ENCODE measurements at places on chromosomes 7 and 10.

DNA sequence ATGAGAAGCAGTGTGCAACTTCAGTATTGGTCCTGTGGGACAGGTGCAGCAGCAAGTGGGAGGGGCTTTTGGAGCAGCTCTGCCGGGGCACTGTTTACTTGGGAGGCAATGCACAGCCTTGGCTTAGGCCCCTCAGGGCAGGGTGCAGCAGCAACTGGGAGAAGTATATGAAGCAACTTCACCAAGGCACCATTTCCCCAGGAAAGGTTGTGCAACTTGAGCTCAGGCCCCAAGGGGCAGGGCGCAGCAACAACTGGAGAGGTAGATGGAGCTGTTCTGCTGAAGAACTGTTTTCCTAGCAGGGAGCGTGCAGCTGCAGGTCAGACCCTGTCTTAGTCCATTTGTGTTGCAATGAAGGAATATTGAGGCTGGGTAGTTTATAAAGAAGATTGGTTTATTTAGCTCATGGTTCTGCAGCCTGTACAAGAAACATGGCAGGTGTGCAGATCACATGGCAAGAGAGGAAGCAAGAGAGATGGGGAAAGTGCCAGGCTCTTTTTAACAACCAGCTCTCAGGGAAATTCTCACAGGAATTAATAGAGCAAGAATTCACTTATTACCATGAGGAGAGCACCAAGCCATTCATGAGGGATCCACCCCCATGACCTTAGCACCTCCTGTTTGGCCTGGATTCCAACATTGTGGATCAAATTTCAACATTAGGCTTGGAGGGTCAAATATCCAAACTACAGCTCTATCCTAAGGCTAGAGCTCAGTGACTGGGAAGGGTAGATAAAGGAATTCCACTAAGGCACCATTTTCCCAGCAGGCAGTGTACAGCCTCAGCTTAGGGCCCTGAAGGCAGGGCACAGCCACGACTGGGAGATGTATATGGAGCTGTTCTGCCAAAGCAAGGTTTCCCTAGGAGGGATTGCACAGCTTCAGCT is 10.9 kb downstream of the GPR141 start:
- DNase-seq, result no peak

GRCh38 chr7:26451997-26452396 is 160.3 kb downstream of the SNX10 start:
- DNase-seq, result no peak

- no peak for DNase-seq
Observed at GRCh38 chr7:92763636-92764423, 72.5 kb downstream of the CDK6 start.

DNA sequence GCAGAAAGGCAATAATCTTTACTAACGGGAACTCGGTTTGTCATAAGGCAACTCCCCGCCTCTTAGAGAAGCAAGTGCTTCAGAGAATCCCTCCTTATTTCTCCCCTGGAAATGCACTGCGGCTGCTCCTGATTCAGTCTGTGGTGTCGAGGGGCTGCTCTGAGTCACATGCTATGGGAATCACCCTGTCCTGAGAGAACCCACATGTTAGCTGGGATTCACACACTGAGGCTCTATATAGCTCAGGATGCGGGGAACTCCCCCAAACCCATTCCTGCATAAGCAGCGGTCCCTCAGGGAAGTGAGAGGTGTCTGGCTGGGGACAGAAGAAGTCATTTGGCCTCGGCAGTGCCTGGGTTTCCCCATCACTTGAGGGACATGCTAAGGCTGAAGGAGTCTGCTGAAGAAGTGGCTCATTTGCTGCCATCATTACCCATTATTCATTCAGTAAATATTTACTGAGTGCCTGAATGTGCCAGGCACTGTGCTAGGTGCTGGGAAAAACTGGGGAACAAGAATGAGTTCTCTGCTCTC is 87.5 kb downstream of the ATXN7L1 start:
- DNase-seq, result no peak

- no peak for DNase-seq
Observed at GRCh38 chr7:156474241-156474743, 166.3 kb upstream of the RNF32 start.

- DNase-seq, result no peak
Observed at GRCh38 chr10:132199268-132199853, 12.6 kb downstream of the DPYSL4 start.

GRCh38 chr7:157521061-157521731 is 184.4 kb downstream of the DNAJB6 start:
- no peak for DNase-seq

- peak; percentile 28 for DNase-seq
Observed at GRCh38 chr7:16933296-16934279, 51.8 kb upstream of the AGR3 start.

GRCh38 chr10:118028619-118029018 is 18.1 kb downstream of the RAB11FIP2 start:
- no peak for DNase-seq

GRCh38 chr7:47423196-47423595 is 158.7 kb downstream of the TNS3 start:
- DNase-seq, result no peak

- DNase-seq, result no peak
Observed at GRCh38 chr7:95104739-95105138, 197.3 kb downstream of the PPP1R9A start.

GRCh38 chr10:92239600-92240288 is 51.1 kb downstream of the CPEB3 start:
- peak; percentile 35 for DNase-seq

- no peak for DNase-seq
Observed at GRCh38 chr7:151687523-151688235, 168.0 kb upstream of the RHEB start.

DNA sequence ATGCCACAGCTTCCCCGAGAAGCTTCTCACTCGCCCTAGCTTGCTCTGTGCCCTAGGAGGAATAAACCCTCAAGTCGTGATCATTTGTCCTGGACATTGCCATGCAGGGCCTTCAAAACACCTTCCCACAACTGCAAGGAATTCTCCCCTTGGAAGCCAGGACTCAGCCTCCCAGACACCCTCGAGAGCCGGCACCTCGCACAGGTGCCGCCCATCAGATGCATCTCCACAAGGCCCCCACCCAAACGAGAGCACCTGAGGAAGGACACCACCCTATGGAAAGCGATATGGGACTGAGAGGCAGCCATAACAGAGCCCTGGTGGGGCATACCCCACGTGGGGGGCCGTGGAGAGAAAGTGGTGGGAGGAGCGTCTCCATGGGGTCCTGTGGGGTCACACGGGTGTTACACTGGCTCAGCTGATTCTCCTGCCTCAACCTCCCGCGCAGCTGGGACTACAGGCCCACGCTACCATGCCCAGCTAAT is 77.6 kb upstream of the FOXK1 start:
- DNase-seq, result no peak

GRCh38 chr10:49187950-49188761 is at the start of gene TMEM273:
TMEM273 (minus strand) TSS chr10:49188391; CDS start chr10:49188336, 55 bp downstream.
- peak; percentile 64 for DNase-seq

DNA sequence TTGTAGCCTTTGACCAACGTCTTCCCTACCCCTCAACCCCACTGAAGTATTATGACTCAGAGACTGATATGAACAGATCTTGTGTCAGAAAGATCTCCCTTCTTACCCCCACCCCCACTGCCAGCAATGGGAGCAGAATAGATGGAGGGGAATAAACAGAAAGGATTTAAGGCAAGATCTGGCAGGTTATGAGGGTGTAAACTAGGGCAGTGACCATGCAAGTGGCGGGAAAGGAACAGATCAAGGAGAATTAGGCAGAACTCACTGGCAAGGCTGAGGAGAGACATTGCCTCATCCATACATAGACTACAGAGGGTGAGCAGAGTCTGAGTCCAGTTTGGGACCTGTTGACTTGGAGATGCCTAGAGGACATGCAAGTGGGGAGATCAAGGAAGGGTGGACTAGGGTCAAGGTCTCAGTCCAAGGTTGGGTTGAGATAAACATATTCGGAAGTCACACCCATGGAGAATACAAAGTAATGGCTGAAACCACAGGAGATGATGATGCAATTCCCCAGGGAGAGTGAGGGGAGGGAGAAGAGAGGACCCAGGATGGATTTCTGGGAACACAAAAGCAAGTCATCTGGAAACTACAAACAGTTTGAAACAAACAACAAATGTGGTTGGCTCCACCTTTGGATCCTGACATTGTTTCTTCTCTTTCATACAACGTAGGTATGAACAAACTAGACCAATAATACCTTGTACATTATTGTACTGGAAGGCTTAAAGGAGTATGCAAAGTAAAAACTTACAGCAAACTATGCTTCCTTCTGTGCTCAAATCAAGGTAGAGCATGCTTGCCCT is 44.9 kb upstream of the IL6 start:
- DNase-seq, result no peak

DNA sequence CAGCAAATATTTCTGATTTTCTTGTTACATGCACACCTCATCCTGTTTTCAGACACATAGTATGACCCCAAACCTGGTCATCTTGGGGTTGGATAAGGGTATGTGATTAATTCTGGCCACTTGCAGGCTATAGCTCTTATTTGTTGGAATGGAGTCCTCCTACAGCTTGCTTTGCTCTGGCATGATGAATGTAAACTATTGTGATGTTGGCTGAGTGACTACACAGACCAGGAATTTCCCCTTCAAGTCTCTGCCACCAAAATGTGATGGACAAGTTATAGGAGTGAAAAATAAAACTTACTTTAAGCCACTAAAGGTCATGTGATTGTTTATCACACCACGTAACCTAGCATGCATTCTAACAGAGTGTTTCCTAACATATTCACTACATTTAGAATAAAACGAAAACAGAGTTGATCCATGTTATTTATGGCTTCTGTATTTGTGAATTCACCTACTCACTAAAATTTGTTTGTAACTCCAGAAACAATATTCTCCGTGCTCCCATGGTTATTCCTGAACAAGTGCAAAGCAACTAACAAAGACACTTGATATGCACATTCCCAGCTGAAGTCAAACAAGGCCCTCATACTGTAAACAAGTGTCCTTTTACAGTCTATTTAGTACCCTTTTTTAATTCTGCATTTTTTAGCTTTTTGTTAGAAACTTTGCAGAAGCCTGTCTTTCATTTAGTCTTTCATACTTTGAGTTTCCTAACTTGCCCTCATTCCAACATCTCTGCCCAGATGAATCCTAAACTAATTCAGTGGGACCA is 599.2 kb upstream of the PCDH15 start:
- no peak for DNase-seq

DNA sequence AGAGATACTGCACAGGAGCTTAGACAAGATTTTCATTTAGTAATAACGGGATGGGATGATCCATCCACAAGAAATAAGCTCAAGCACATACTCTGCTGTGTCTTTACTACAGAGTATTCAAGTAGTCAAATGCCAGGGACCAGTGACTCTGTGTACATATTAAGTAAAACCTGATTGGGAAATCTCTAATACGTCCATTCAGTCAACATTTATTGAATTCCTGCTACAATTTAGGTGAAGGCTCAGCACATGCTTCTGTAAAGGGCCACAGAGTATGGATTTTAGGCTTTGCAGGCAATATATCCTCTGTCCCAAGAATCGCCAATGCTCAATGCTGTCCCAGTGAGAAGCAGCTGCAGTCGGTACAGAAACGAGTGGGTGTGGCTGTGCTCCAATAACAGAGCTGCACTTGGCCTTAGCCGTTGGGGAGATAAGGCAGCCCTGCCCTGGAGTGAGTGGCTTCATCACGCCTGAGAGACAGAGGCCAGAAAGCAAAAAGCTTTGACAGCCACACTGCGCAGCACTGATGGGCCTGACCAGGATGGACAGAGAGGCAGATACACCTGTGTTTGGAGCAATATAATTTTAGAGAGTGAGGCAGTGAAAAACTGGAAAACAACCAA is 186.8 kb downstream of the PARD3 start:
- DNase-seq, result no peak

GRCh38 chr10:1653321-1653720 is 84.0 kb downstream of the ADARB2 start:
- no peak for DNase-seq

GRCh38 chr10:6755781-6756460 is 175.8 kb upstream of the PRKCQ start:
- DNase-seq, result no peak

- DNase-seq, result peak; percentile 80
Observed at GRCh38 chr7:122143751-122144711, at the start of gene AASS. AASS (minus strand) TSS chr7:122144249; CDS start chr7:122133726, 10,523 bp downstream.

- no peak for DNase-seq
Observed at GRCh38 chr10:69360485-69361302, 56.0 kb downstream of the TACR2 start.

DNA sequence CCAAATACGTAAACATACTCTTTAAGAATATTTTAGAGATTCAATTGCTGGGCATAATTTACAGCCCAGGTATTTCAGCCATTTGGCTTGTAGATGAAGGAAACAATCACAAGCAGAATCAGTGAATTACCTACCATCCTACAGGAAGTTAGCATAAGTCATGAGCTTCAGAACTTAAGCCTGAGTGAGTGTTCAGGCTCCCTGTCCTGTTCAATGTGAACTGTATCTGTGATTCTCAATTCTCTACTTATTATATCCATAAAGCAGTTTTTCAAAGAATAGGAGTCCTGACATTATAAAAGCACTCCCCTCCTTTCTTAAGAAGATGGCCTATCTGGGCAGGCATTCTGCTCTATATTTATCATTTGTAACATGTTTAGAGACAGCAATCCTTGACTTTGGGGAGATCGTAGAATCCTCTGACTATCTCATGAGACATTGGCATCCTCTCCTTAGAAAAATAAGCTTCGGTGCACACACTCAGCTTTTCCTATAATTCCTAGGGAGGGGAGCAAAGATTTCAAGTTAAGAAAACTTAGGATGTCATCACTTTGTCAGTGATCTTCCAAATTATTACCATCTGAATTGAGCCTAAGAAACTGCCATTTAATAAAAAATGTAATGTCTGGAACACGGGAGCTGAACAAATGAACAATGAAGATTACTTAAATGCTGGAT is 645.2 kb upstream of the IGFBP3 start:
- no peak for DNase-seq

DNA sequence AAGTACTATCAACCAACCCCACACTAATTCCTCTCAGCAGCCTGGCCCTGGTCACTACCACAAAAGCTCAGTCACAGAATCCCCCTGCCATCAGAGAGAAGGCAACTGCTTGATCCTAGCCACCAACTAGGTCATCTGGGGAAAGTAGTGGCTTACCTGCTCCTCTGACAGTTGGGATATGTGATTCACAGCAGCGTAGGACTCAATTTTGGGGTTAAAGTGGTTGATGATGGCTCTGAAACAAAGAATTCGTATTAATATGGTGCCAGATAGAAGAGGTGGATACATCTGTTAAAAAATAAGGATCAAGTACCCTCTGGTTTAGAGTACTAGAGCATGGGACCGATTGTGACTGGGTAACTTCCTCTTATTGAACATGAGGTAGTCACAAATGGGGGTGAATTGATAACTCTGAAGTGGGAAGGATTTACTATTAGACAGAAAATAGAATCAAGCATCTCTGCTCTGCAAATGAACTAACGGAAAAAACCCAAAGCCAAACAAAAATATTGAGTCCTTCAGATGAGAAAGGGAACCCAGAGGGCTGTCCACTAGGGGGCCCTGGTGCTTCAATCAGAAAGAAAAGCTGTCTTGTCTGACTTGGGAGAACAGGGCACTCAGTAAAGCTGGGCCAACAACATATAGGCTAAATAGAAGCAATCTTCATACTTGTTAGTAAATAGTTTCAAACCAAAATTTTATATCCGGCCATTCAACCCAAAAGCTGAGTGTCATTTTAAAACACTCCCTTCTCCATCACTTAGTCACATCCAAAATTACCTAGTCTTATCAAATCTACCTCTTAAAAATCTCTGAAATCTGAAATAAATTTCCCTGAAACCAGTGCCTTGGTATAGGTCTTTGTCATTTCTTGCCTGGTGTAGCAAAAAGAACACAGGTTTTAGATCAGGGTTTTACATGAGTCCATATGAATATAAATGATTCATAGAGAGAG is 45.9 kb upstream of the KCNIP2 start:
- peak; percentile 68 for DNase-seq

GRCh38 chr10:98292971-98293370 is 25.0 kb upstream of the LOXL4 start:
- no peak for DNase-seq

GRCh38 chr10:69004821-69005220 is 16.2 kb downstream of the KIFBP start:
- peak; percentile 71 for DNase-seq

Measured in CD4-positive, alpha-beta T cell treated with Interleukin-21 for 1 hour (primary cell).